ENCODE measurements at places on chromosomes 2 and 18.

DNA sequence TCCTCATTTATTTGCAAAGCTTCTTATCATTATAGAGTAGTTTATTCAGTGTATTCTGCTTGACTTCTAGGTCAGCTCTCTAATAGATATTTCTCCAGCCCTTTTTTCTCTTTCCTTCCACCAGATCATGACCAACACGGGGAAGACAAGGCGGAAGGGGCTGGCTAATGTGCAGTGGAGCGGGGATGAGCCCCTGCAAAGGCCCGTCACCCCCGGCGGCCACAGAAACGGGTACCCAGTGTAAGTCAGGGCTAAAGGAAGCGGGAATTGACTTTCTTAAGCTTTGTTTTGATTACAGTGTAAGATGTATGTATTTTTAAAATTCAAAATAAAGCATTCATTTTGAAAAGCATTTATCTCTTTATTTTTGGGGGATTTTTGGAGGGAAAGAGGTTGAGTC lies 50.7 kb upstream of the B3GNT7 start:
- DNase-seq = no peak

- DNase-seq = peak; percentile 32
Measured at GRCh38 chr2:109722026-109722425, 72.1 kb upstream of the RGPD5 start.

DNA sequence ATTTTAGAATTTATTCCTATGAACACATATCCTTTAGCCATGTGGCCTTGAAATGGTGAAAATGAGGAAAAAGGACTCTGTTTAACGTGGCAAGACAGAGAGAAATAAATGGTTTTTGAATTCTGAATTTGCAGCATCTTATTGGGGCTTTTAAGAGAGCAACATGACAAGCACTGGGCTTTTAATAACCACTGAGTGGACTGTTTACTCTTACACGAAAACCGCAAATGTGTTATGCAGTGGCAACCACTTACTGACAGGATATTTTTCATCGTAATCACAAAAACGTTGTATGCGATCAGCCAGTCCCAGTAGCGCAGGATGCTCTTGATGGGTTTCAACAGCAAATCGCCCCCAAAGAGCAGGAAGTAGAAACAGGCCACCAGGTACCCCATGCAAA lies 226.6 kb downstream of the NAPG start:
- DNase-seq = no peak

DNA sequence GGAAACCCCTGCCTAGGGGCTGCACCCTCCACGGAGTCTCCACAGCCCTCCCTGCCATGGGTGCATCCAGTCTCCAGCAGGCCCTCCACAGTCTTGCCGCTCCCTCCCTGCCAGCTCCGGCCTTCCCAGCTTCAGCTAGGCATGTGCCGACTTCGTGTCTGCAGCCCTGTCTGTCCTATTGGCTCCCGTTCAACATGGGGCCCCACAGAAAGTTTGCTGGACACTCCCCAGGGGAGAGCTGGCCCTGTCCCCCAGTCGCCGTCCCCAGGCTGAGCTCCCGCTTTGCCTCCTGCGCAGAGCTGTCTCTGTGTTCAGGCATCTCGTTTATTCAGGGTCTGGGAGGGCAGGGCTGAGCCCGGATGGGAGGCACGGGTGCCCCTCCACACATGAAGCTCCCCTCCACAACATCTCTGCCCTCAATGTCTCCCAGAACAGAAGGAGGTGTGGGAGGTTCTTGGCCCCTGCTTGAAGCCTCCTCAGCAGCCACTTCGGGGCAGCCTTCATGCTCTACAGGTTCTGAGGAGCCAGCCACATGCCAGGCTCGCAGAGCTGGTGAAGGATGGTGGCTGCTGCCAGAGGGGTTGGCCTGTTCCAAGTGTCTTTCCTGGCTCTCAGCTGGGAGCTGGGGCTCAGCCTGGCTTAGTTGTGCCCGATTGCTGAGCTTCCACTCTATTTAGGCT lies 120.1 kb upstream of the PXDN start:
- DNase-seq = no peak

GRCh38 chr2:18268400-18268799 lies 292.1 kb downstream of the RDH14 start:
- DNase-seq = no peak

DNA sequence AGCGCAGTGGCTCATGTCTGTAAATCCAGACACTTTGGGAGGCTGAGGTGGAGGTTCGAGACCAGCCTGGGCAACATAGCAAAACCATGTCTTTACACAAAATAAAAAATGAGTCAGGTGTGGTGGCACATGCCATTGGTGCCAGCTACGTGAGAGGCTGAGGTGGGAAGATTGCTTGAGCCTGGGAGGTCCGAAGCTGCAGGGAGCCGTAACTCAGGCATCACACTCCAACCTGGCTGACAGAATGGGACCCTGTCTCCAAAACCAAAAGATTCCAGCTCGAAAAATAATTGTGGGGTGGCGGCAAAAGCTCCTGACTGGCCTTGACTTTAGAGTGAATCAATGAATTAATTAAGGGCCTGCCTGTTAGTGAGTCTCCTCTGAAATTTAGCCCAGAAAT lies 1.2 kb upstream of the ALPP start:
- DNase-seq = no peak

All from activated CD4-positive, alpha-beta T cell treated with anti-CD3 and anti-CD28 coated beads, Interleukin-2, amount 10 ng/mL, durations not matched to agents 24 days and 14 days (primary cell).